ENCODE measurements at places on chromosomes 2 and 18.
A peak's percentile ranks its signal among the peaks of the same experiment; 100 is the strongest.

DNA sequence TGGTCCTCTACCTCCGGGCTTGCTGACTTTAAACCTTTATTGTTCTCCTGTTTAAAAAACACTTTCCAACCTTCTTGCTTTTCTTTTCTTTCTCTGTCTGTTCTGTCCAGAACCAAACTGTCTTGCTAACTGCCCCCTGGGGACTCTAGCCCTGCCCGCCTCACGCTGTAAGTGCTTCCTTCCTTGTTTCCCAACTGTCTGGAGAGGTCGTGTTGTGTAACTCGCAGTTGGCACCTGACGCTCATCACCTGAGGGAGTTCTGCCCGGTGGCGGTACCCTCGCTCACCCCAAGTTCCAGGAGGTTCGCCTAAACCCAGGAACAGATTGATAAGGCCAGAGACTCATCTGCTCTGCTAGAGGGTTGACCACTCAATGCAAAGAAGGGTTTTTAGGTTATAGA lies 123.4 kb downstream of the MTCL1 start:
- no peaks in the 10 kb centered on the region for H3K36me3 ChIP-seq
- H3K4me1 ChIP-seq = no peaks in the 10 kb centered on the region
- H3K27me3 ChIP-seq = no peaks in the 10 kb centered on the region
- no peak for DNase-seq

GRCh38 chr2:199405241-199405640 lies 52.5 kb downstream of the SATB2 start:
- H3K4me1 ChIP-seq = no peaks in the 10 kb centered on the region
- no peaks in the 10 kb centered on the region for H3K36me3 ChIP-seq
- H3K27me3 ChIP-seq = no peaks in the 10 kb centered on the region
- H3K27ac ChIP-seq = no peak overlapping the region

DNA sequence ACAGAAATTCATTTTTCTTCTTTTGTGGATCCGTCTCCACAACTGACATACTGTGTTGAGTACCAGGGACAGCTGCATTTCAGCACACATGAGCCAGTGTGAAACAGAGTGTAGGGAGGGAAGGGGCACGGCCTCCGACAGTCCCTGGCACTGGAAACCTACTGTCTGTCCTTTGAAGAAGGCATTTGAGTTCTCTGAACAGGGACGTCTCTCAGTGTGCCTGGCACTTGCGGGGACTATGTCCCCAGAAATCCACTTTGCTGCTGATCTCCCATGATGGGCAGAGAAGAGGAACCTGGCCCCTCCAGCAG lies 48.1 kb downstream of the PLB1 start:
- peaks cover 52% of the 10 kb centered on the region for H3K4me1 ChIP-seq
- H3K4me3 ChIP-seq = no peak overlapping the region
- H3K27ac ChIP-seq = peak overlapping the region; percentile 96
- no peaks in the 10 kb centered on the region for H3K36me3 ChIP-seq

GRCh38 chr18:79487183-79487800 lies 91.6 kb downstream of the NFATC1 start:
- H3K4me3 ChIP-seq = no peak overlapping the region
- peaks cover 18% of the 10 kb centered on the region for H3K4me1 ChIP-seq
- no peaks in the 10 kb centered on the region for H3K36me3 ChIP-seq
- no peaks in the 10 kb centered on the region for H3K27me3 ChIP-seq

DNA sequence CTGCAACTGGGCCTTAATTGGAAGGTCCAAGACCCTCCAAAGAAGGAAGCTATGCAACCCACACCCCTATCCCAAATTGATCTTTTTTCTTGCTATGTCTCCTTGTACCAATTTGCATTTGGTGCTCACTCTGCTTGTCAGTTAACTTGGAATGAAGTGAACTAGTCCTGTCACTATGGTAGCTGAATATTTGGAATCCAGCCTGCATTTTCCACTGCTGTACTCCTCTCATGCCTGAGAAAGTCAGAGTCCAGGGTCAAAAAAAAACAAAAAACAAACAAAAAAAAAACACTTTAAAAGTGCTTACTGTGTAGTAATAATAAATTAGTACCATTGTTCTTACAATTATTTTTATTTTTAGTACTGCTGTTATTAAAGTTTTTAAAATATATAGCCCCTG lies 462.8 kb upstream of the SLC8A1 start:
- no peak for DNase-seq
- no peaks in the 10 kb centered on the region for H3K4me1 ChIP-seq
- H3K27ac ChIP-seq = no peak overlapping the region
- H3K36me3 ChIP-seq = no peaks in the 10 kb centered on the region
- H3K27me3 ChIP-seq = no peaks in the 10 kb centered on the region

GRCh38 chr2:174800436-174801205 lies 36.3 kb upstream of the CHRNA1 start:
- H3K27ac ChIP-seq = no peak overlapping the region
- no peak overlapping the region for H3K4me3 ChIP-seq
- peaks cover 15% of the 10 kb centered on the region for H3K4me1 ChIP-seq
- H3K27me3 ChIP-seq = no peaks in the 10 kb centered on the region

GRCh38 chr2:233352141-233352842 lies 2.0 kb upstream of the DGKD start:
- H3K36me3 ChIP-seq = no peaks in the 10 kb centered on the region
- DNase-seq = peak; percentile 4
- H3K4me1 ChIP-seq = peaks cover 33% of the 10 kb centered on the region
- H3K27me3 ChIP-seq = no peaks in the 10 kb centered on the region

DNA sequence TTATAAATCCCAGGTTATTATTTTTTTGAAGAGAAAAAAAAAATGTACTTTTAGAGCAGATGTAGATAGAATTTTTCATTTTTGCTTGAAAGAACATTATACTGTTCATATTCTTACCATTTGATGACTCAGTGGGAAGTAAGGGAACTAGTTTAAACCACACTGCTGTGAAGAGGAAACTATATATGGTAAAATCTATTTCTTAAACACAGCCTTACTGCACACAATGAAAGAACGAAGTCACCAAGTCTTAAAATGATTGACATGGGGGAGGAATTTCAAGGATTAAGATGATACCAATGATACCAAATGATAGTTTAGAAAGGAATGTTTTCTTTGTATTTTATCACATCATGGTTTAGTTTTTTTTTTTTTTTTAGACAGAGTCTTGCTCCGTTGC lies 5.0 kb downstream of the ACTR2 start:
- no peaks in the 10 kb centered on the region for H3K36me3 ChIP-seq
- H3K27me3 ChIP-seq = no peaks in the 10 kb centered on the region
- peaks cover 8% of the 10 kb centered on the region for H3K4me1 ChIP-seq
- H3K27ac ChIP-seq = peak overlapping the region; percentile 33
- no peak overlapping the region for H3K4me3 ChIP-seq

- DNase-seq = no peak
- no peak overlapping the region for H3K4me3 ChIP-seq
- H3K27ac ChIP-seq = no peak overlapping the region
- no peaks in the 10 kb centered on the region for H3K36me3 ChIP-seq
These were observed 77.9 kb upstream of the DOCK10 start for GRCh38 chr2:225120186-225120585.

- H3K27me3 ChIP-seq = peaks cover 8% of the 10 kb centered on the region
- H3K4me3 ChIP-seq = no peak overlapping the region
- H3K27ac ChIP-seq = no peak overlapping the region
- H3K36me3 ChIP-seq = no peaks in the 10 kb centered on the region
- DNase-seq = no peak
- no peaks in the 10 kb centered on the region for H3K4me1 ChIP-seq
These were observed 10.2 kb downstream of the RSAD2 start for GRCh38 chr2:6887751-6888192.

- no peaks in the 10 kb centered on the region for H3K27me3 ChIP-seq
- no peak overlapping the region for H3K4me3 ChIP-seq
- H3K27ac ChIP-seq = no peak overlapping the region
- no peaks in the 10 kb centered on the region for H3K4me1 ChIP-seq
- H3K36me3 ChIP-seq = no peaks in the 10 kb centered on the region
These were observed 31.2 kb downstream of the STAMBP start for GRCh38 chr2:73859721-73860586.

GRCh38 chr18:34544930-34545329 lies 165.2 kb upstream of the DTNA start:
- H3K27ac ChIP-seq = no peak overlapping the region
- H3K4me3 ChIP-seq = no peak overlapping the region
- H3K36me3 ChIP-seq = no peaks in the 10 kb centered on the region
- H3K4me1 ChIP-seq = no peaks in the 10 kb centered on the region

DNA sequence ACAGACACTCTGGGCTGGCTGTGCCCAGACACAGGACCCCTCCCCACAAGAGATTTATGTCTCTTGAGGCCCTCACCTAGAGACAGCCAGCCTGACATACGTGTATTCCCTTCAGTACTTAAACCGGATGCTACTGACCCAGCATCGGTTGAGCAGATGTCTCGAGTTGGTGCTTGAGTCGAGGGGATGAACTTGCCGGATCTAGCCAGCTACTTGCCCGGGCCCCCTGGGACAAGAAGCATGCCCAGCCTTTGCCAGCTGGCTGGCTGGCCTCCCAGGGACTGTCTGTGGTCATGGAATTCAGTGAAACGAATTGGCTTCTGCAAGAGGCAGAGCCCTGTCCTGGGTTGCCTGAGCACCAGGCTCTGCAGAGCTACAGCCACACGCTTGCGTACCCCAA lies 36.0 kb downstream of the DNMT3A start:
- H3K27me3 ChIP-seq = no peaks in the 10 kb centered on the region
- no peaks in the 10 kb centered on the region for H3K36me3 ChIP-seq
- peaks cover 7% of the 10 kb centered on the region for H3K4me1 ChIP-seq
- no peak overlapping the region for H3K4me3 ChIP-seq
- DNase-seq = no peak

DNA sequence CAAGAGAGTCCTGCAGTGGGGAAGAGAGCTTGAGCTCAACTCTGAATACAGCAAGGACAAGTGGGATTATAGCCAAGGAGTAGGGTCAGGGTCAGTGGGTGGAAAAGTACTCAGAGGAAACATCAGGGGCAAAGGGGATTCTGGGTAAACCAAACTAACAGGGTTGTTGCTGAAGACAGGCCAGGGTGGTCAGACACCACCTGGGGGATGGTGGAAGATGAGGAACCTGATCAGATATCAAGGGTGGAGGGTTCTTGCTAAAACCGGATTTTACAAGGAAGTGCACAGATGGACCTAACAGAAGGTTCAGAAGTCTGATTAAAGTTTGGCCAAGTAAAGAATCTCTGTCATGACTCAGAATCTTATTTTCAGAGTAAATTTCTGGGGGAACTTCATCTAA lies 16.5 kb downstream of the OSBPL1A start:
- no peak for DNase-seq
- no peak overlapping the region for H3K27ac ChIP-seq
- no peak overlapping the region for H3K4me3 ChIP-seq
- H3K4me1 ChIP-seq = no peaks in the 10 kb centered on the region
- no peaks in the 10 kb centered on the region for H3K27me3 ChIP-seq
- H3K36me3 ChIP-seq = no peaks in the 10 kb centered on the region

DNA sequence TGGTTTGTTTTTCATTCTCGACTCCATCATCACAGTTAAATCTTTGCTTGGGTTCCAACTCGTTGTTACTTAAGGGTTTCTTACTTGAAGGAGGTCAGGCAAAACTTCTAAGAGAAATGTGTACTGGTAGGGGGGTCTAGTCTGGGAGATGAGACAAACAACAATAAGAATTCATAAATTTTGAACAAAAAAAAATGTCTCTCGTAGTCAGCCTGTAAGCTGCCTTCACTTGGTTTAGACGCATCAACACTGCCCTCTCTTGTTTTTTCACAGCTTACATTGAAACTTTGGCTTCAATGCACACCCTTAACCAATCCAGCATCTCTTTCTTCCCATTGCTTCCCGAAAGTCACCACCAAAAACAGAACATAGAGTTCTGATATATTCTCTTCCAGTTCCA lies 576.4 kb upstream of the PIK3C3 start:
- H3K4me3 ChIP-seq = no peak overlapping the region
- no peak overlapping the region for H3K27ac ChIP-seq
- H3K36me3 ChIP-seq = no peaks in the 10 kb centered on the region
- no peaks in the 10 kb centered on the region for H3K27me3 ChIP-seq
- H3K4me1 ChIP-seq = no peaks in the 10 kb centered on the region
